GM23338 (cell line): ENCODE measurements at places on chromosomes 2 and 18. TPM values are rescaled to one million over a fixed set of nuclear protein-coding genes. Genes with fewer than 3 reads are reported as not detected.

- DNase-seq: no peak
Observed at GRCh38 chr2:40062381-40062780, 283.3 kb upstream of the THUMPD2 start.

DNA sequence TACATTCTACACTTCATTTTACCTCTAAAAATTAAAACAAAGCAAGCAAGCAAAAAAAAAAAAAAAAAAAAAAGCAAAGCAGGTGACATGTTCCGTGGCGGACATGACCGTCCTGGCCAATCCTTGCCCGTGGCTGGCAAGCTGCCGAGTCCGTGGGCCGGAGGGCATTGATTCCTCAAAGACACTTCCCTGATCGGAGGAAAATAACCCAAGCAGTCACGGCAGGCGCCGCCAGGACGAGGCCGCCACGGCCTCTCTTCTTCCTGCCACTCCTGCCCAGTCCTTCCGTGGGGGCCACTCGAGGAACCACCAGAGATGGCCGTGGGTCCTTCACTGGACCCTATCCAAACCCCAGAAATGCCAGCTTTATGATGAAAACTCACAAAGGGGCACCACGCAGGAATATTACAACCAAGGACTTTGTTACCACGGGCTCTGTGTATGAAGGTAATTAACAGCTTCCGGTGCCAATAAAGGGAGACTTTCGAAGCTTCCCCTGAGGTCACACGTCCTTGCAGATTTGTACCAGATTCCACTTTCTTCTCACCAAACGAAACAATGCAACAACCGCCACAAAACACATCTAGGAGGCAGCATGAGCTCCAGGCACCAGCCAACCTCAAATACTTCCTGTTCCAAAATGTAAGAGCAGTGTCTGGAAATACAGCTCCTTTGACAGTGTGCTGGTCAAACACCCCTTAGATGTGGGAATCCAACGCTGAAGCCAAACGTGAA lies 170.3 kb downstream of the HDAC4 start:
- no peak for DNase-seq

DNA sequence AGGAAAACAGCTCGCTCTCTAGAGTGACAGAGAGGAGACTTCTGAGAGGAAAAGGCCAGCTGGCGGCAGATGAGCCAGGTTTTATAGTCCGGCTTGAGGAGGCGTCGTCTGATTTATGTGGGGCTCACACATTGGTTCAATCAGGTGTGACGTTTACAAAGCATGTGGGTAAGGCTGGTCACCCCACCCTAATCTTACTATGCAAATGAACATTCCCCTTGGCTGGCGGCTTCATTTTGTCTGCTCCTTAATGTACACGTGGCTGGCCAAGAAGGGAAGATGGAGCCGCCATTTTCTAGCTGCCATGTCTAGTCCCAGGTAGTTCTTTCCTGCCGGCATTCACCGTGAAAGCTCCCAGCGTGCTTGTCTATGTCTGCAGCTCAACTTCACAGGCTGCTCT lies 299.1 kb upstream of the SPRED2 start:
- DNase-seq: peak; percentile 8

GRCh38 chr2:3179626-3180025 lies 198.0 kb downstream of the EIPR1 start:
- DNase-seq: no peak

- DNase-seq: no peak
Observed at GRCh38 chr2:120036145-120036544, 23.3 kb downstream of the EPB41L5 start.

DNA sequence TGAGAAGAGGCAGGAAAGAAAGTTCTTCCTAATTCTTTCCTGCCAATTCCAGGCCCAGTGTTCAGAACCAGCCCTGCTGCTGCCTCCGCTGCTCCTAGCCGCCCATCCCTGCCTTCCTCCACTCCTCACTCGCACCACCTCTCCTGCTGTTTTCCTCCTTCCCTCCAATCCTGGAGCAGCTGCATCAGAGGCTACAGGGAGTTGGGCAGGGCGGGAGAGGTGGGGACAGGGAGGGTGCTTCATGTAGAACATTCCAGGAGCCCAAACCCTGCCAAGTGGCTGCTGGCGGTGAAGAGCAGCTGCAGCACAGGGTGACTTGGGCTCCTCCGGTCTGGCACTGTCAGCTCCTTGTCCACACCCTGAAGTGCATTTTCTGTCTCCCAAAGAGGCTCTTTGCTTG lies 176.3 kb downstream of the TNS1 start:
- DNase-seq: no peak

DNA sequence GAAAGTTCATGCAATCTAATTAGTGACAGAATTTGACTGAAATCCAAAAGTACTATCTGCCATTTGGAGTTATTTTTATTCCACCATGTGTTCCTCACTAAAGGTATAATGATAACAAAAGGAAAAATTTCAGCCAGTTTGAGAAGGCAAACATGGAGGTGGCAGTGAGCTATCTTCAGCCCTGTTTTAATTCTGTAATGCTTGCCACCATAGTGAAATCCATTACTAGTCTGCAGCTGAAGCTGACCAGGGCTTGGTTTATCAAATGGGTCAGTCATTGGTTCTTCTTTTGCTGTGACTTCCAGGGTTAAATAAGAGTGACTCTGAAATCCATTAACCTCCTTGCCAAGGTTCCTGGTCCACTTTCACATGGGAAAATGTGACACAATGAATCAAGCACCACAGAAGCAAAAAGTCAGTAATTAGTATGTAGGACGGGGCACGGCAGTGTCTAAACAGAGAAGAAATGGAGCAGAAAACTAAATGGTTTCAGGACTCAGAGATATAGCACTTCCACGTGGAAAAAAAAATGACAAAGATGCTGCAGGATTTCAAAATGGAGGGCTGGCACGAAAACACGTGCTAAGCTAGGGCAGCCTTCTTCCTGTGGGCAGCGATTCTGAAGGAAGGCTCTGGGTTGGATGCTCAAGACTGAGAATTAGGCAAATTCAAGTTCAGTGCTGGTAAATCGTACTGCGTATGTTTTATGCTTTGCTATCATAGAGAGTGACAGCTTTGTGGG lies 87.2 kb downstream of the EPHA4 start:
- no peak for DNase-seq

DNA sequence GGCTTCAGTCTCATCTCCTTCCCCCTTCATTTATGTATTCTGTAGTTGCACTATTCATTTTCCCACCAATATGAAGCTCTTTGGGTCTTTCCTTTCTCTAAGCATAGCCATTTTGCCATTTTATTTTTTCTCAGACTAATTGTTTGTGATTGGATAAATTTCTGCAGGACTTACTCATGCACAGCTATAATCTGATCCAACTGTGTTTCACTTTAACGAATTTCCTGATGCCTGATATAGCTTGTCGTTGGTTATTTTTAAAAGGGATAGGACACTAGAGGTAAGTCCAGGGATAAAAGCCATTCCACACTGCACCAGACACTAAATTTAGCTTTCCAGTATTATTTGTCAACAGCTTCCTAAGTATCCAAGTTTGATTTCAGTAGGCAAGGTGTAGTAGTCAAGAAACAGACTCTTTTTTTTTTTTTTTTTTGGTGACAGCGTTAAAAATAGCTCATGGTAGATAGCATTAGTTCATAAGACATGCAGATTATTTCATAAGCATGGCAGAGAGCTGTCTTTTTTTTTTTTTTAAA lies 17.4 kb downstream of the ASB18 start:
- no peak for DNase-seq

DNA sequence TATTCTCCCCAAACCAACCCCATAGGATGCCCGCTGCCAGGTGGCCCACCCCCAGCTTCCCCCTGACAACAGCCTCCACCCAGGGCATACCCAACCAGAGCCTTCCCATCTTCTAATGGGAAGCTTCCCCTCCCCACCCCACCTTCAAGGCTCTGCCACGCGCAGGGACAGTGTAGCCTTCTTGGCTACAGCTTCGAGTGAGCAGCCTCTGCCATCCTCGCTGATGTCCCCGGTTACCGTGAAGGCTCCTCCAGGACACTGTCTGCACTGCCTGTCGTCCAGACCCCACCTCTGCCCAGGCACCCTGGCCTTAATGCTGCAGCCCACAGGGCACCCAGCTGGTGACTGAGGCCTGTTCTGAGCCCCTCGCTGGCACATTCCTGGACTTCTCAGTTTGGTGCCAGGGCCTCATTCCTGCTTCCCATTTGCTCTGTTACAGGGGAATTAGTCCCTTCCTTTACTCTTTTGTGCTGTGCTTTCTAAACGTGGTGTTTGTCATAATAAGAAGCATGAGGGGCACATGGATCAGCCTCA lies 13.0 kb upstream of the ADNP2 start:
- no peak for DNase-seq

DNA sequence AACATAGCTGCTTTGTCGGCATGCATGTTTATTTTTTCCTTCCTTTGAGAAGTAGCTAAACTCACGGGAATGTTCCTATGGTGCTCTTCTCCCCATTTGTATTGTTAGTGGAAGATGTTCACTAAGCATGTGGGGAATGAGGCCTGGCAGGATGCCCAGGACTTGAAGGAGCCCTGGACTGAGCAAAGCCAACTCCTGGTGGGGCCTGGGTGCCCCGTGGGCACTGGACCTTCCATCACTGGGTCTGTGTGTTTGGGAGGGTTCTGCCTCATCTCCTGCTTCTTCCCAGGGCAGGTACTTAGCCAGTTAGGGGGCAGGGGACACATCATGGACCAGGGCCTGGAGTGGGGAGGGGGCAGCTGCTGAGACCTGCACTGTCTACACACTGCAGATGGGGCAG lies 49.3 kb downstream of the ACAA2 start:
- DNase-seq: no peak

GRCh38 chr2:144686518-144687215 lies 166.7 kb upstream of the ZEB2 start:
- no peak for DNase-seq

GRCh38 chr2:202444000-202444399 lies 67.9 kb downstream of the BMPR2 start:
- no peak for DNase-seq

- DNase-seq: peak; percentile 95
Observed at GRCh38 chr2:111116843-111117597, 3.7 kb upstream of the BCL2L11 start.

DNA sequence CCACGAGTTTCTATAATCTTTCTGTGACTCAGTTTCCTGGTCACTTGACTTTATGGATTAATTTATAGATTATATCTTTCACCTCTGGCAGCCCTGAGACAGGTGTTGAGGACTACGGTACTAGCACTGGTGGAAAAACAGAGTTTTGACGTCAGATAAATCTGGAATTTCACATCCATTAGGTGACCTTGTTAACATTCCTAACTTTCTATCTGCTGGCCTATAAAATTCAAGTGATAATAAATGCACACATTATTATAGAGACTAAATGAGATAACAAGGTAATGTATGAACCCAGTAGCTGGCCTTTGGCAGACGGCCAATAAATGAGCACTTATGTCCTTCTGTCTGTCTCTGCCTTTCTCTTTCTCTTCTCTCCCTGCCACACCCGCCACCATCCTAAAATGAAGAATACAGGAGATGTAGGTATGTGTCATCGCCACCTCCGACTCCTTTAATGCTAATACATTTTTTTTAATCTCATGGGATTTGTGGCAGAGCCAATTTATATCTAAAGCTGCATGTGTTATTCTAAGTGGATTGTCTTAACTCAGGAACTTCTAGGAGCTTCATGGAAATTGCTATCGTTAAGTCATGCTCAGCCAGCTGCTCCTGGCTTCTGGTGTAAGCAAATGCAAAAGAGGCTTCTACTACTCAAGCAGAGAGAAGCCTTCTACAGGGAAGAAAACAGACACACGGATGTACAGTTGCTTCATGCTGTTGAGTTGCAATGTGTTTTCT lies 2.3 kb downstream of the TM4SF20 start:
- DNase-seq: peak; percentile 17

- no peak for DNase-seq
Observed at GRCh38 chr2:163664610-163665009, 71.2 kb downstream of the FIGN start.

DNA sequence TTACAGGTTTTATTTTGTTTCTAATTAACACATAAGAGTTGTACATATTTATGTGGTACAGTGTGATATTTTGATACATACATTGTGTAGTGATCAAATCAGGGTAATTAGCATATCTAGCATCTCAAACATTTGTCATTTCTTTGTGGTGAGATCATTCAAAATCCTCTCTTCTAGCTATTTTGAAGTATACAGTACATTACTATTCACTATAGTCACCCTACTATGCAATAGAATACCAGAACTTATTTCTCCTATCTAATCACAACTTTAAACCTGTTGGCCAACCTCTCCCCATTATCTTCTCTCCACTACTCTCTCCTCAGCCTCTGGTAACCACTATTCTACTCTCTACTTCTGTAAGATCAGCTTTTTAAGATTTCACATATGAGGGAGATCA lies 325.8 kb downstream of the CYP26B1 start:
- DNase-seq: no peak

DNA sequence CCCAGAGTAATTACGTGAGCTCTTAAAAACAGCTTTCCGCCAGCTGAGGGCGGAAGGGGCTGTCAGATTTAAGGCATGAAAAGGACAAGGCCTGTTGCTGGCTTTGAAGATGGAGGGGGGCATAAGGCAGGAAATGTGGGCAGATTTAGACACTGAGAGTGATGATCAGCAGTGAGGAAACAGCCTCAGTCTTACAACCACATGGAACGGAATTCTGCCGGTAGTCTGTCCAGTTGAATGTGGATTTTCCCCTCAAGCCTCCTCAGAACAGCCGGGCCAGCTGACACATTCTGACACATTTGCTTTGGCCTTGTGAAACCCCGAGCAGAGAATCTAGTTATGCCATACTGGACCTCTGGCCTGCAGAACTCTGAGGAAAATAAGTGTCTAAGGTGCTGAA lies 16.6 kb downstream of the POLE4 start:
- no peak for DNase-seq

The SLC40A1 gene
- total RNA-seq: 0.70 TPM in 1 of 2 replicates, not detected in the other

The CCL20 gene
- not detected in 2 replicates for total RNA-seq

The TMEFF2 gene
- total RNA-seq: 1.5 and 2.2 TPM in 2 replicates

The ADRA2B gene
- 5.9 and 7.9 TPM in 2 replicates for total RNA-seq

The VPS54 gene
- total RNA-seq: 17.0 and 20.7 TPM in 2 replicates

The SRD5A2 gene
- total RNA-seq: 0.03 TPM in 1 of 2 replicates, not detected in the other

The DSG2 gene
- total RNA-seq: 144 and 147 TPM in 2 replicates

The CCDC178 gene
- 0.17 TPM in 1 of 2 replicates, not detected in the other for total RNA-seq

The CCBE1 gene
- total RNA-seq: 2.1 and 3.5 TPM in 2 replicates

The LBX2 gene
- total RNA-seq: 0.24 TPM in 1 of 2 replicates, not detected in the other

The CFC1 gene
- not detected in 2 replicates for total RNA-seq

The SLC23A3 gene
- 0.73 TPM in 1 of 2 replicates, not detected in the other for total RNA-seq

The STARD6 gene
- total RNA-seq: not detected in 2 replicates

The TCF7L1 gene
- total RNA-seq: 42.4 and 47.3 TPM in 2 replicates

The SPP2 gene
- not detected in 2 replicates for total RNA-seq

The ZSWIM2 gene
- not detected in 2 replicates for total RNA-seq
